Fibroblast of skin of scalp (primary cell): ENCODE measurements at places on chromosomes 1 and 21.

DNA sequence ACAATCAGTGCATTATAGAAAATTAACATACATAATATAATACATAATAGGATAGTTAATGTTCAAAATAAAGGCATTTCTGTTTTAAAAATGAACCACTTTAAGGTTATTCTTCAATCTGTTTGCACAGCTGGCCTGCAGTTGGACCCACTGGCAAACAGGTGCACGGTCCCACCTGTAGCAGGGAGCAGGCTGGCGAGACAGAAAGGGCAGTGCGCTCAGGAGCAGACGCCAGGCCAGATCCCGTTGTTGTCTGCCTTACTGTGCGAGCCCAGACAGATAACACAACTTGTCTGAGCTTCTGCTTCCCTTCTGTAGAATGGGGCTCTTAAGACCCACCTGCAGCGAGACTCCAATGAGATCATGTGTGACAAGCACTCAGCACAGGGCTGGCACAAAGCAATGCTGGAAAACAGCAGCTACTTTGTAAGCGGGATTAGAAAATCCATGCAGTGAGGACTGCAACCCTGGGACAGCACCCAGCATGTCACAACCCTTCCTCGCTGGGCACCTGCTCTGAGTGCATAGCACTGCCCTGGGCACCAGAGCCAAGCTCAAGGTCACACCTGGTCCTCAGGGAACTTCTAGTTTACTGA is 33.5 kb downstream of the VPS26C start:
- no peak for DNase-seq

DNA sequence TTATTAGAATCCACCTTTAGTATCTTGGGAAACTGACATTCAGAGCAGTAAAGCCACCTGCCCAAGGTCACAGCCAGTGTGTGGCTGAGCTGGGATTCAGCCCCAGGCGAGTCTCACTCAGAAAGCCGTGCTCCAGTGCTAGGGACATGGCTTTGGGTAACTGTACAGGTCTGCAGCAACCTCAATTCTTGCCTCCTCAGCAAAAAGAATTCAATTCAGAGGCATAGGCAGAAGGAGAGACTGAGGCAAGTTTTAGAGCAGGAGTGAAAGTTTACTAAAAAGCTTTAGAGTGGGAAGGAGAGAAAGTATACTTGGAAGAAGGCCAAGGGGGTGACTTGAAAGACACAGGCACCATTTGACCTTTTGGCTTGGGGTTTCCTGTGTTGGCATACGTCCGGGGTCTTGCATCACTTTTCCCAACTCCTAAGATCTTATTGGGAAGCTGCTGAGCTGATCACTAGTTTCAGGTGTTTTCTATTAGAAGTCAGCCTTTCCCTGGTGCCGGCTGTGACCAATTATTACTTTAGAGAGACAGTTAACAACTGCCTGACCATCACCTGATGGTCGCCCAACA is 529.3 kb downstream of the MATN1 start:
- no peak for DNase-seq

DNA sequence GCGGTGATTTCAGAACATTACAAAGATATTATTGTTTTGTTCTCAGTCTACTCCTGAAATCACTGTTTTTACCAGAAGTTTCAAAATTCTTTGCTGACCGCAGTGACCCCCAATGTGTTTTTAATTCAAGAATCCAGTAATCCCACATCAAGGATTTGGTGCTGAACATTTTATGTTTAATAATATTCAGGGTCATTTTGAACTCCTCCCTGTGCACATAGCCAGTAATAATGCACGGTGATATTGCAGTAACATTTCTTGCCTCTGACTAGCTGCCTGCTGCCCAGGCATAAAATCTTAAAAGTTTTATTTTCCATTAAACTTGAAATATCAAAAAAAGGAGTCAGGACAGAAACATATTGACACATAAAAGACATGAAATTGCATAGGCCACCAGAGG is 443.4 kb upstream of the NCAM2 start:
- no peak for DNase-seq

DNA sequence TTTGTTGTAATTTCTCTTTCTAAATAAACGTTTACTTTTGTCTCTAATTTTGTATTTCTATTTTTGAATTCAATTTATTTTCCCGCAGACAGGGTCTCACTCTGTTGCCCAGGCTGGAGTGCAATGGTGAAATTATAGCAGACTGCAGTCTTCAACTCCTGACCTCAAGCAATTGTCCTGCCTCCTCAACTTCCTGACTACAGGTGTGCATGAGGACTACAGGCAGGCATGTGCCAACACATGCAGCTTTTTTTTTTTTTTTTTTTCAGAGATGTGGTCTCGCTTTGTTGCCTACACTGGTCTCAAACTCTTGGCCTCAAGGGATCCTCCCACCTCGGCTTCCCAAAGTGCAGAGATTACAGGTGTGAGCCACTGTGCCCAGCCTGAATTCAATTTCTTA is 36.7 kb upstream of the IL20 start:
- no peak for DNase-seq

GRCh38 chr1:55002686-55003085 is 4.0 kb downstream of the BSND start:
- no peak for DNase-seq

DNA sequence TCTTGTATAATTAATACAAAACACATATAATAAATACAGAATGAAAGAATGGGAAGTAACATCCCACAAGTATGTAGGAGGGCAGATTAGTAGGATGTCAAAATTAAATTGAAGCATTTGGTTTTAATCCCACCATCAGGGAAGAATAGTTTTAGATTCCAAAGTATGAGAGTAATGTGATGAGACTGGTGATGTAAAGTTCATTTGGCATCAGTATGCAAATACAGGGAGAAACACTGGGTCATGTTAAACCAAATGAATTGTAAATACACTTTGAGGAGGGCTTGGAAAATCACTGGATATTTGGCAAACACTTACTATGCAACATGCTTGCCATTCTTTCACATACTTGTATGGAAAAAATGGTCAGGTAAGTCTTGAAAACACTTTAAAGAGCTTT is 358.8 kb downstream of the DPYD start:
- DNase-seq = peak; percentile 62
